ENCODE measurements at places on chromosomes 2 and 18. TPM values are rescaled to one million over a fixed set of nuclear protein-coding genes. Genes with fewer than 3 reads are reported as not detected.
A peak's percentile ranks its signal among the peaks of the same experiment; 100 is the strongest.

GRCh38 chr18:2281523-2282199 is 289.6 kb downstream of the METTL4 start:
- no peak overlapping the region for H3K27ac ChIP-seq
- H3K4me1 ChIP-seq: no peaks in the 10 kb centered on the region
- H3K27me3 ChIP-seq: no peaks in the 10 kb centered on the region
- no peaks in the 10 kb centered on the region for H3K36me3 ChIP-seq

DNA sequence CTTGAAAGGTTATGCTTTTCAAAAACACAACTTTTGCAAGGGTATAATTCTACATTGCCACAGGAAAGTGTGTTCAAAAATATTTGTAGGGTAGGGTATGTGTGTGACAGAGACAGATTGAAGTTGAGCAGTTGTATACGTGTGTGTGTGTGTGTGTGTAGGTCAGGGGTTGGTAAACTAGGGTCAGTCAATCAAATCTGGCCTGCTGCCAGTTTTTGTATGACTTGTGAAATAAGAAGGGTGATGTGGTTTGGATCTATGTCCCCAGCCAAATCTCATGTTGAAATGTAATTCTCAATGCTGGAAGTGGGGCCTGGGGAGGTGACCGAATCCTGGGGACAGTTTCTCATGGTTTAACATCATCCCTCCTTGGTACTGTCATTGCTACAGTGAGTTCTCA is 148.2 kb downstream of the CERS6 start:
- H3K4me3 ChIP-seq: no peak overlapping the region
- no peak overlapping the region for H3K27ac ChIP-seq
- H3K4me1 ChIP-seq: no peaks in the 10 kb centered on the region
- peak; percentile 35 for DNase-seq
- no peaks in the 10 kb centered on the region for H3K36me3 ChIP-seq

DNA sequence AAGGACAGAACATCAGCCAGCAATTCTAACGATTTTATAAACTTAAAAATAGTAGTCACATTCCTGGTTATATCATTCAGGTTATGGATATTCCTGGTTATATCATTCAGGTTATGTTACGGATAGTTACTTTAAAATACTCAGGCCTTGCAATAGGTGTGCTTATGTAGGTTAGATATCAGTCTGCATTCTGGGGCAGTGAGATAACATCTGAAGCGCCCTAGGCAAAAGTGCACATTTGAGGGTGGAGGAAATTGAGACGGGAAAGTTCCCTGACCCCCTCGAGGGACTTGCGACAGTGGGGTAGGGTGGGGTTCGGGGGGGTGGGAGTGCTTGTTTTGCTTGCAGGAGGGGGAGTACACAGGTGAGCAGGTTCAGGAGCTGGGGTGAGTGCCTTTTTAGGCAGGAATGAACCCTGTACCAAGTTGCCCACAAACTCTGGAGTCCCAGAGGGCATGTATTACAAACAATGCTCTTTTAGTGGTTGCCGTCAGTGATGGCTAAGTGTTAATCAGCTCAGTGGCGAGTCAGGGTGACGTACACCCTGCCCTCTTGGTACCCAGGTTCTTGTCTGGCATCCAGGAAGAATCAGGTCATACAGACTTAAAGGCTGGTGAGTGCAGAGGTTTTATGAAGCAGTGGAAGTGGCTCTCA is 31.8 kb downstream of the CREG2 start:
- no peaks in the 10 kb centered on the region for H3K36me3 ChIP-seq
- no peak overlapping the region for H3K27ac ChIP-seq
- no peaks in the 10 kb centered on the region for H3K4me1 ChIP-seq
- DNase-seq: no peak
- no peak overlapping the region for H3K4me3 ChIP-seq

- no peaks in the 10 kb centered on the region for H3K27me3 ChIP-seq
- no peak for DNase-seq
- no peak overlapping the region for H3K27ac ChIP-seq
- peaks cover 15% of the 10 kb centered on the region for H3K4me1 ChIP-seq
- H3K4me3 ChIP-seq: no peak overlapping the region
- peaks cover 13% of the 10 kb centered on the region for H3K36me3 ChIP-seq
Observed at GRCh38 chr2:128311755-128312341, 6.8 kb downstream of the HS6ST1 start.

- H3K4me3 ChIP-seq: no peak overlapping the region
- H3K27ac ChIP-seq: no peak overlapping the region
- peak; percentile 59 for DNase-seq
- no peaks in the 10 kb centered on the region for H3K36me3 ChIP-seq
Observed at GRCh38 chr2:9139491-9140443, 66.8 kb upstream of the ASAP2 start.

- DNase-seq: no peak
- no peaks in the 10 kb centered on the region for H3K36me3 ChIP-seq
- no peak overlapping the region for H3K27ac ChIP-seq
- H3K4me1 ChIP-seq: no peaks in the 10 kb centered on the region
Observed at GRCh38 chr2:143635302-143635701, 506.1 kb downstream of the ARHGAP15 start.

DNA sequence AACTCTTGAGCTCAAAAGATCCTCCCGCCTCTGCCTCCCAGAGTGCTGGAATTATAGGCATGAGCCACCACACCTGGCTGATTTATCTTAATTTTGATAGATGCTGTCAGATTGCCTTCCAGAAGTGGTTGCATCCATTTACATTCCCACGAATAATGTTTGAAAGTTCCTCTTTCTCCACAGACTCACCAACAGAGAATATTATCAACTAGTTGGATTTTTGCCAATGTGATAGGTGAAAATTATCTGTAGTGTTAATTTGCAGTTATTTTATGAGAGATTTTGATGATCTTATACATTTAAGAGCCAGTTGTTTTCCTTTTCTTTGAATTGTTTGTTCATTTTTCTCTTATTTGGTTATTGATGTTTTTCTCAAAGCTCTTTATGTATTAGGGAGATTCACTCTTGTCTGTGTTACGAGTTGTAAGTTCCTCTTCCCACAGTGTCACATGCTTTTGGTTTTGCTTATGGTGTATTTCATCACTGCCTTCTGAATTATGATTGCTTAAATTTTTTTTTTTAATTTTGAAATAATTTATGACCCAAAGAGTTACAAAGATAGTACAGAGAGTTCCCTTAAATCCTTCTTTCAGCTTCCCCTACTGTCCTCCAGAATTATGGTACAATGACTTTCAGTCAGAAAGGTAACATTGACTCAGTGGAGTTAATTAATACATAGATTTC is 20.7 kb upstream of the NT5DC4 start:
- no peaks in the 10 kb centered on the region for H3K27me3 ChIP-seq
- peaks cover 4% of the 10 kb centered on the region for H3K4me1 ChIP-seq
- H3K4me3 ChIP-seq: no peak overlapping the region
- no peaks in the 10 kb centered on the region for H3K36me3 ChIP-seq

- no peaks in the 10 kb centered on the region for H3K36me3 ChIP-seq
- H3K27ac ChIP-seq: no peak overlapping the region
- no peak overlapping the region for H3K4me3 ChIP-seq
- no peaks in the 10 kb centered on the region for H3K27me3 ChIP-seq
- DNase-seq: peak; percentile 19
Observed at GRCh38 chr18:24089076-24089475, 49.8 kb upstream of the CABYR start.

DNA sequence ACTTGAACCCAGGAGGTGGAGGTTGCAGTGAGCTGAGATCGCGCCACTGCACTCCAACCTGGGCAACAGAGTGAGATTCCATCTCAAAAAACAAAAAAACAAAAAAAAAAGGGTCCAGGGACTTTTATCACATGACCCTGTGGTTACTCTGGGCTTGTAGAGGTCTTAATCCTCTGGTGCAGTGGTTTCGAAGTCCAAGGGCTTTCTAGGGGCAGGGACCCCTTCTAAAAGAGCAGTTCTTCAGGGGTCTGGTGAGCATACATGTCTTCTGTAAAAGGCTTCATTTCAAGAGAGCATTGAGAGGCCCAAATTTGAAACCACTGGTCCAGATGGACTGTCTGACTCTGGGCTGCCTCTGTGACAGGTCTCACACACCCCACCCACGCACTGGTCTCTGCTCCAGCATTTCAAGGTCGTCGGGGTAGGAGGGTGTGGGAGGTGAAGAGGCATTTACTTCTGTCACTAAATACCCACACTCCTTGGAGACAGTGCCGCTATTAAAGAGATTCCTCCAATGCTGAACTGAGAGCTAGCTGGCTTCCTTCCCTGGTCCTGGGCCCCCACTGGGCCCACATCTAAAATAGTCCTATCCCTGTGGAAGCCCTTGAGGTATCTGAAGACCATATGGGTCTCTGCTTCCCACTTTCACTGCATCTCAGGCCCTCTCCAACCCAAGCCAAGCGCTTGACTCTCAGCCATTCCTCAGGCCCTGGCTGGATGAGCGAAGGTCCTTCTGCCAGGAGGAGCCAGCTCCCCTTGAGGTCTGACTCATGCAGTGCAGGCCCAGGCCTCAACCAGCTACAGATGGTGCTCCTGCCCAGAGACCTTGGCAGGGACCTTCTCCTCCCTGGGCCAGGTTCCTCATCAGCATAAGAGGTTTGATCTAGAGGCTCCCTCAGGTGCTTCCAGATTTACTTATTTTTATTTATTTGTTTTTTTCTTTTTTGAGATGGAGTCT is 44.8 kb downstream of the PAX8 start:
- H3K36me3 ChIP-seq: peaks cover 2% of the 10 kb centered on the region

DNA sequence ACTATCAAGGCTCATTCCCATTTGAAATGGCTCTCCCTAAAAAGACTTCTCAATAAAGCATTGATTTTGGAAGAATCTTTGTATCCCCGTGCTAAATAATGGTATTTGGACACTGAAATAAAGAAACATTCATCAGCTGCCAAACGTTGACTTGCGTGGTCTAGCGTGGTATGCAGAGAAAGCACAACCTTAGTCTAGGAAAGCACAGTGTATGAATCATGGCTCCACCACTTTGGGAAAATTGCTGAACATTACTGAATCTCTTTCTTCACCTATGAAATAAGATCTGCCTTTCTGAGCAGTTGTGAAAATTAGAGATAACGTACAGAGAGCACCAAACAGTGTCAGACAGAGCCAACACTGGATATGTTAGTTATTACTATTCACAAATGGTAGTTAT is 353.9 kb downstream of the SS18 start:
- H3K36me3 ChIP-seq: no peaks in the 10 kb centered on the region
- H3K27ac ChIP-seq: no peak overlapping the region
- DNase-seq: no peak
- no peak overlapping the region for H3K4me3 ChIP-seq
- no peaks in the 10 kb centered on the region for H3K27me3 ChIP-seq

GRCh38 chr18:43772907-43773306 is 495.6 kb upstream of the SYT4 start:
- no peak overlapping the region for H3K4me3 ChIP-seq
- no peaks in the 10 kb centered on the region for H3K27me3 ChIP-seq
- H3K36me3 ChIP-seq: no peaks in the 10 kb centered on the region
- no peak overlapping the region for H3K27ac ChIP-seq

- no peaks in the 10 kb centered on the region for H3K27me3 ChIP-seq
- peak; percentile 20 for DNase-seq
- H3K4me3 ChIP-seq: no peak overlapping the region
- H3K36me3 ChIP-seq: no peaks in the 10 kb centered on the region
Observed at GRCh38 chr2:168731616-168732015, 70.8 kb upstream of the NOSTRIN start.

DNA sequence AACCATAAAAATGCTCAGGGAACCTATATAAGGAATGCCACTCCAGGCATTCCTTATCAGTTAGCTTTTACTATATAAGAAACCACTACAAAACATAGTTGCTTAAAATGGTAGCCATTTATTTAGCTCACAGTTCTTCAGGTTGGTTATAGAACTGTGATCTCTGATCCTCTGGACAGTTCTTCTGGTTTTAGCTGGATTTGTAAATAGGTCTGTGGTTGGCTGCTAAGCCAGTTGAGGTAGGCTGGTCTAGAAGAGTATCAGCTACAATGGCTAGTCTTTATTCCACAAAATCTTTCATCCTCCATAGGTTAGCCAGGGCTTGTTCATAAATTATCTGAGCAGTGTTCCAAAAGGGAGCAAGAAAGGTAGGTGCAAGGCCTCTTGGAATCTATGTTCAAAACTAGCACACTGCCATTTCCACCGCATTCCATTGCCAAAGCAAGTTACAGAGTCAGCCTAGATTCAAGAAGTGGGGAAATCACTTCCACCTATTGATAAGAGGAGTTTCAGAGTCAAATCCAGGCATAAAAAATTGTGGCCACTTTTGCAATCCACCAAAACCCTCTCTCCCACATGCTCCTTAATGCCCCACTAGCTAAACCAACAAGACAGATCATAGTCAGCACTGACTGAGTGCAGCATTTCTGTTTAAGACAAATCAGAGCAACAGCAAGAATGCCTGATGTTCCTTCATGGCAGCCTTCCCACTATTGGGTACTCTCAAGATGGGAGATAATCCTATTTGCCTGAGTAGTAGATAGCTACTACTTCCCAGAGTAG is 146.4 kb downstream of the IRS1 start:
- H3K36me3 ChIP-seq: no peaks in the 10 kb centered on the region
- no peaks in the 10 kb centered on the region for H3K27me3 ChIP-seq
- no peak overlapping the region for H3K4me3 ChIP-seq
- H3K27ac ChIP-seq: peak overlapping the region; percentile 76
- peaks cover 17% of the 10 kb centered on the region for H3K4me1 ChIP-seq

GRCh38 chr2:96148410-96149217 is 3.4 kb upstream of the DUSP2 start:
- H3K4me3 ChIP-seq: no peak overlapping the region
- H3K27ac ChIP-seq: peak overlapping the region; percentile 16
- DNase-seq: peak; percentile 90
- no peaks in the 10 kb centered on the region for H3K36me3 ChIP-seq
- no peaks in the 10 kb centered on the region for H3K27me3 ChIP-seq
- H3K4me1 ChIP-seq: peaks cover 4% of the 10 kb centered on the region

DNA sequence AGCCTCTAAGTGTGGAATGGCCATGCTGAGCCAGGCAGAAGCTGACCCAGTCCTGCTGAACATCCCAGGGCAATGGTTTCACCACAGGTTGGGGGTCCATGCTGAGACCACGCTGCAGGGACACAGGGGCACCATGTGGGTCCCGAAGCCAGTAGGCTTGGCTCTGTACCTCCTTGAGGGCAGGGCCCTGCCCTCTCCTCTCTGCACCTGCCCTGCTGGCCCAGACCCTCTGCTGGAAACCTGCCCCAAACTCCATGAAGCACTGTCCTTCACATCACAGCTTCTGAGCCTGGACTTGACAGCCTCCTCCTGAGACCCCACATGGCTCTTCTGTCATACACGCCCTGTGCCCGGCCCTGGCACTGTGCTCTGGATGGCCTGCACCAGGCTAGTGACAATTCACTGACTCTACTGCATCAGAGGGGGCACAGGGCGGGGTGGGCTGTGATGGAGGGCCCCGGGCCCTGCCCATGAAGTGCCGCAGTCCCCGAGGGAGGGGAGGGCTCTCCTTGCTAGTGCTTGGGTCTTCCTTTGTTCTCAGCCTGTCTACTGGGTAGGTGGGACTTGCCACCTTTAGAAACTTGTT is 24.7 kb downstream of the HS6ST1 start:
- H3K27ac ChIP-seq: no peak overlapping the region
- H3K4me1 ChIP-seq: no peaks in the 10 kb centered on the region
- no peaks in the 10 kb centered on the region for H3K36me3 ChIP-seq
- DNase-seq: no peak
- H3K4me3 ChIP-seq: no peak overlapping the region

The CYRIA gene
- polyA plus RNA-seq: 3.6 TPM

The RFTN2 gene
- 0.73 TPM for polyA plus RNA-seq

The TNFRSF11A gene
- polyA plus RNA-seq: 0.45 TPM

The EPB41L3 gene
- 3.1 TPM for polyA plus RNA-seq

The PDE11A gene
- polyA plus RNA-seq: 0.03 TPM

The DHRS9 gene
- polyA plus RNA-seq: not detected

The CLEC4F gene
- not detected for polyA plus RNA-seq
